Thymus (tissue), 14 donors: ENCODE measurements at places on chromosomes 1 and 21. TPM values are rescaled to one million over a fixed set of nuclear protein-coding genes. Genes with fewer than 3 reads are reported as not detected.

DNA sequence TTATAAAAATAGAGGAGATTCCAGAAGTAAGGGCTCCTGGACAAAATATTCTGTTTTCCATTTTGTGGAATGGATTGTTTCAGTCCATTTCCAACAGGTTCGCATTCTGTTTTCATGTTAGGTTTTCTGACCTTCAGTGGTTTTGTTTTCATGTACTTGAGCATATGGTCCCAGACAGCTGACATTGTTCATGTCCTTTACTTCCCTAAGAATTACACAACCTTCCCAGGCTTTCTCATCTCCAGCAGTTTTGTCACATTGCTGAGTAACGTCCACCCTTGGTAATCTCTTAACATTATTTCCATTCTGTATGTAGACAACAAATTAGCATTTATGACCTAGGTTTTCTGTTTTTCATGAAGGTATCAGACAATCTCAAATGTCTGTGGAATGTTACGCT is 21.0 kb upstream of the ERRFI1 start:
- H3K27me3 ChIP-seq, result no peaks in the 10 kb centered on the region
- H3K27ac ChIP-seq, result no peak overlapping the region
- no peak overlapping the region for H3K4me3 ChIP-seq
- no peaks in the 10 kb centered on the region for H3K4me1 ChIP-seq
- no peaks in the 10 kb centered on the region for H3K36me3 ChIP-seq

DNA sequence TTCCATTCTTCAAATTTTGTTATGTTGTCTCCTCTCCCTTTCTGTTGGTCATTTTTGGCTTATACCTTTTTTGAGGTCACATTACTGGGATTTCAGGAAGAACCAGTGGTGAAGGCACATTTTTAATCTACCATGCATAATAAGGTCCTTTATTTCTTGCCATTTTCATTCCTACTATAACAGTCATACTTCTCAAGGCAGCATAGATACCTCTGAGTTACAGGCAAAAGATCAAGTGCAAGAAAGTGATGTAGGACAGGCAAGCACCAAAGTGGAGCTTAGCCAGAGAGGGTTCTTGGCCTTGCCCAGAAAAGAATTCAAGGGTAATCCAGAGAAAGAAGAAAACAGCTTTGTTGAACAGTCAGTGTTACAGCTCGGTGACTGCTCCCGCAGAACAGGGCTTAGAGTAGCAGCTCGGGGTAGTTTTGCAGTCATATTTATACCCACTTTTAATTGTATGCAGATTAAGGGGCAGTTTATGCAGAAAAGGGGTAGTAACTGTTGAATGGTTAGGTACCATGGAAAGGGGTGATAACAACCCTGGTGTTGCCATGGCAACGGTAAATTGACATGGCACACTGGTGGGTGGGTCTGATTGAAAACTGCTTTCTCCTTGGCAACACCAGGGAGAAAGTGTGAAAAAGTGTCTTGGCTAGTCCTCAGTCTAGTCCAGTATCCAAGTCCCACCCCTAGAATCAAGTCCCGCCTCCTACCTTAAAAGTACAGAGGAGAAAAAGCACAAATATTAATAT is 39.6 kb upstream of the DOCK7 start:
- no peak overlapping the region for H3K4me3 ChIP-seq
- H3K27me3 ChIP-seq, result no peaks in the 10 kb centered on the region
- no peak for DNase-seq
- no peaks in the 10 kb centered on the region for H3K36me3 ChIP-seq

The SLC16A4 gene
- polyA plus RNA-seq, result 2.8 TPM

The SIPA1L2 gene
- polyA plus RNA-seq, result 6.4 TPM

The C1orf115 gene
- 5.2 TPM for polyA plus RNA-seq

The OR2T35 gene
- not detected for polyA plus RNA-seq

GRCh38 chr1:36231191-36231590 is 6.9 kb downstream of the THRAP3 start:
- H3K4me3 ChIP-seq, result no peak overlapping the region
- no peak overlapping the region for H3K27ac ChIP-seq
- H3K36me3 ChIP-seq, result peaks cover 49% of the 10 kb centered on the region
- no peaks in the 10 kb centered on the region for H3K27me3 ChIP-seq

DNA sequence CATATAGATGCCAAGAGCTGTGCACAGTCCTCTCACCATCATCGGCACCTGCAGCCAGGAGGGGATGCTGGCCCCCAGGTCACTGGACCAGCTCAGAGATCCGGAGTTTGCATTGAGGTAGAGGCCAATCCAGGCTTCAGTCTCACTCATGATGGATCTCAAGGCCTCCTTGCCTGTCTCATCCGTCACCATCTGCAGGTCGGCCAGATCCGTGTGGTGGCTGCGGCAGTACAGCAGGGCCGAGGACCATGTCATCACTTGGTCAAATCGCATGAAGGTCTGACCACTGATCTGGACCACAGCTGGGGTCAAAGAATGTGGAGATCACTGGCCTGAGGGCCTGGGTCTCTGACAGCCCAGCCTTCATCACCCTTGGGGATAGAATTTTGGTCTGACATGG is 6.6 kb downstream of the CLEC20A start:
- no peaks in the 10 kb centered on the region for H3K36me3 ChIP-seq
- no peak overlapping the region for H3K27ac ChIP-seq
- no peak overlapping the region for H3K4me3 ChIP-seq
- H3K27me3 ChIP-seq, result no peaks in the 10 kb centered on the region
- DNase-seq, result no peak

GRCh38 chr1:21232044-21232443 is 55.3 kb upstream of the EIF4G3 start:
- no peak overlapping the region for H3K4me3 ChIP-seq
- DNase-seq, result peak; percentile 48
- H3K27me3 ChIP-seq, result no peaks in the 10 kb centered on the region
- H3K36me3 ChIP-seq, result peaks cover 40% of the 10 kb centered on the region

DNA sequence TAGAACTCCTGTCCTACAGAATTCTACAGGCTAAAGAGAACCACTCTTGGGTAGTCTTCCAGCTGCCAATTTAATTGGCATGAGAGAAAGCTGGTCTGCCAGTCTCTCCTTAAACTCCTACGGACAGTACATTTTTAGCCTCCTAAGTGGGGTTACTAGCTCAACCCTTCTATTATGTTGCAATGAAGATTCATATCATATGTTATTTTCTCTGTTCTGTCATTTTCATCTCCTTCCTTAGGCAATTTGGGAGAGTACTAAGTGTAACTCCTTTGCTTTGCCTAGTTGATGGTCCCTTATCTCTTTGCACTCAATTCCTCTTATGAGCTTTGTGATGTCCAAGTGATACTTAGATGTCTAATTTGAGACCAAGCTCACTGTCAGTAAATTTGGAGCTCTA is 14.0 kb downstream of the GNAT2 start:
- no peaks in the 10 kb centered on the region for H3K27me3 ChIP-seq
- H3K4me3 ChIP-seq, result no peak overlapping the region
- peaks cover 4% of the 10 kb centered on the region for H3K4me1 ChIP-seq
- DNase-seq, result no peak
